ENCODE measurements at places on chromosomes 13 and 19. TPM values are rescaled to one million over a fixed set of nuclear protein-coding genes. Genes with fewer than 3 reads are reported as not detected.

The SLC6A16 gene
- total RNA-seq = 0.66 TPM

The LRP3 gene
- total RNA-seq = 36.2 TPM

The LGI4 gene
- total RNA-seq = 0.29 TPM

The SPRY2 gene
- total RNA-seq = 20.1 TPM

The KANK3 gene
- total RNA-seq = 0.15 TPM

The PTGIR gene
- 6.8 TPM for total RNA-seq

The TLE6 gene
- total RNA-seq = 0.87 TPM

The ATP12A gene
- total RNA-seq = not detected

The SHISA2 gene
- total RNA-seq = under 0.01 TPM

The MIR17HG gene
- 1.7 TPM for total RNA-seq

The PSG7 gene
- total RNA-seq = 0.44 TPM

The PBX4 gene
- 1.6 TPM for total RNA-seq

The NLRP4 gene
- not detected for total RNA-seq

The GFY gene
- total RNA-seq = not detected

The ERICH6B gene
- total RNA-seq = not detected

The ZNF534 gene
- 0.17 TPM for total RNA-seq

The SUGP1 gene
- total RNA-seq = 26.5 TPM

The KIR2DL1 gene
- total RNA-seq = not detected

The VSIG10L gene
- total RNA-seq = 0.44 TPM

The CBLC gene
- total RNA-seq = not detected

The FGF21 gene
- total RNA-seq = not detected

The DPF1 gene
- total RNA-seq = 1.3 TPM

The CERS4 gene
- total RNA-seq = 16.7 TPM

The KCNK6 gene
- total RNA-seq = 3.6 TPM

The FCAR gene
- not detected for total RNA-seq

The KLK15 gene
- total RNA-seq = not detected

The ZNF541 gene
- not detected for total RNA-seq

The INAFM1 gene
- total RNA-seq = 4.0 TPM

The STOML3 gene
- total RNA-seq = not detected
